Stimulated activated CD4-positive, alpha-beta T cell treated with anti-CD3 and anti-CD28 coated beads, Interleukin-12 subunit alpha, Interleukin-12 subunit beta, amount 100 ng/mL, for 24 hours (primary cell): ENCODE measurements at places on chromosomes 3 and 15.

GRCh38 chr3:107738486-107739183 lies 215.9 kb downstream of the BBX start:
- DNase-seq: no peak

GRCh38 chr3:104549099-104549714 lies 817.5 kb upstream of the ALCAM start:
- no peak for DNase-seq

DNA sequence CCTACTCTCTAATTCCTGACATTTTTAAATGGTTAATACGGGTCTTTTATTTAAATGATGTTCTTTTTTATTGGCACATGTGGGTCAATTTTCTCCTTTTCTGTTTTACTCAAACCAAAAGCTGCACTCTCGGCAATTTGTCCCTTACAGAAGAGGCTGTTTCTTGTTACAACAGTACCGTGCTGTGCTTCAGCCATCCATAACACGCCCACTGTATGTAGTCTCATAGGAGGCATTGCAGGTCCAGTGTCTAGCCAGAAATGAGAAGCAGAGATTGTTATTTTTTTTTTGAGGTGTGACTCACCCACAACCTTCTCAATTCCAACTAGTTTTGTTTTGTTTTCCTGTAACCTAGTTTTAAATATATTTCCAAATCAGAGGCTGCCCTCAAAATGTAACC lies 164.6 kb downstream of the GMNC start:
- no peak for DNase-seq

GRCh38 chr15:31489801-31490646 lies 163.4 kb downstream of the KLF13 start:
- no peak for DNase-seq

- DNase-seq: peak; percentile 31
Measured at GRCh38 chr3:194141415-194142155, 5.6 kb downstream of the HES1 start.

- DNase-seq: no peak
Measured at GRCh38 chr3:31996195-31996594, 14.6 kb downstream of the ZNF860 start.

DNA sequence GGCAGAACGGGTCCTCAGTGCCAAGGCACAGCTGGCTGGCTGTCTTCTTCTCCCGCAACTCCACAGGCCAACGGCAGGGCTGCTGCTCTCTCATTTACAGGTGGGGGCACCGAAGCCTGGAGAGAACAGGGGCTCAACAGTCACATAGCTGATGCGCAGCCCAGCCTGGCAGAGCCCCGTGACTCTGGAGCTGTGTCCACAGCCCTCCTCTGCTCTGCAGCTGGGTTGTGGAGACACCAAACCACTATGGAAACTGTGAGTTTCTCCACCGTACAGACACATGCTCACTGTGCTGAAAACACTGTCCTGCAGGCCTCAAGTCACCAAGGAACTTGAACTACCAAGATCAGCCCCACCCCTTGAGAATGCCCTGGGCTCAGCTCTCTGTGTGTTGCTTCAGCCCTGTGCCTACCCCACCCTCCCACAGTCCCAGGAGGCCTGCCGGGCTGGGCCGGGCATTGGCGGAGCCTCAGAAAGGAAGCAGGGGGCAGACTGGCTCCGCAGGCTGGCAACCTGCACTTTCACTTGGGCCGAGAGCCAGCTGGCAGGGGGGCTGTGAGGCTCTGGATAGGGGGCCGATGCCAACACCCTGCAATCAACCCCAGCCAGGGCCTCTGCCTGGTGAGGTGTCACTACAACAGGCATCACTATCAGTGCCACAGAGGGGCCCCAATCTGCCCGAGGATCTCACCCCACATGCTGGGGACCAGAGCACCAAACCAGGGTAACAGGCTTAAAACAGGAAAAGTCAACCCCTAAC lies 113.7 kb upstream of the RPL32 start:
- no peak for DNase-seq

- no peak for DNase-seq
Measured at GRCh38 chr15:31455499-31455898, 128.9 kb downstream of the KLF13 start.

GRCh38 chr3:53056442-53056841 lies 10.6 kb upstream of the SFMBT1 start:
- DNase-seq: no peak

DNA sequence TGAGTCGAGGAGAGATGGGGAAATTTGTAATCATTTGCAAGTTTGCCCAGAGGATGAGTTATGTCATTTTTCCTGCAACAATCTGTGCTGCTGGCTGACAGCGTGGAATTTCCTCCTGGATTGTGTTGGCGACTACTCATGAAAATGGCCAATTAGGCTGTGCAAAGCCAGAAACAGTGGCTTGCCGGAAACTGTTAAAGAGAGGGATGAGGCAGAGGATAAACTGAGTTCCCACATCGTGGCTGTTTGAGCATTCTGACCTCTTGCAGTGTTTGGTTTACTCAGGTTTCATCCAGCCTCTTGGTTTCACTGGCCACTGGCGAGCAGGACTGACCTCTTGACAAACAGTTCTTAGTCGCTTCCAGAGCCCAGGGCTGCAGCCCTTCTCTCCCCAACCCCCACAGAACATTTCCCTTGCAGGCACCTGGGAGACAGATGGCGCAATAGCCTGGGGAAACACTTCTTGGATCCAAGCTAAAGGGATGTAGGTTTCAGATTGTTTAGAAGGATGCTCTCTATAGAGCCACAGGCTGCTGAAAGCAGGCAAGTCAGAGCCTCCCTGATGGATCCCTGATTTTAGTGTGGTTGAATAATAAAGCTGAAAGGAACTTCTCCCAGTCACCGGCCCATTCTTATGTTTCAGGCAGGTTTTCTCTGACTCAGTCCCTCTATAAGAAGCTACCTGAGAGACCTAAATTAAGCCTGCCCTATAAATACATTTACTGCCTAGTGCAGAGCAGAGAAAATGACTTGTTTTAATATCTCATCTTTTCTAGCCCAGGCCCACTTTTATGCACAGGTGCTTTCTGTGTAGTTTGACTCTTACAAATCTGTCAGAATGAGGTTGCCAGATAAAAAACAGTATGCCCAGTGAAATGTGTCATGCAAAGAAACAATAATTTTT lies 92.8 kb upstream of the UBE2E1 start:
- DNase-seq: no peak

GRCh38 chr3:141288336-141288990 lies 56.8 kb downstream of the PXYLP1 start:
- no peak for DNase-seq

DNA sequence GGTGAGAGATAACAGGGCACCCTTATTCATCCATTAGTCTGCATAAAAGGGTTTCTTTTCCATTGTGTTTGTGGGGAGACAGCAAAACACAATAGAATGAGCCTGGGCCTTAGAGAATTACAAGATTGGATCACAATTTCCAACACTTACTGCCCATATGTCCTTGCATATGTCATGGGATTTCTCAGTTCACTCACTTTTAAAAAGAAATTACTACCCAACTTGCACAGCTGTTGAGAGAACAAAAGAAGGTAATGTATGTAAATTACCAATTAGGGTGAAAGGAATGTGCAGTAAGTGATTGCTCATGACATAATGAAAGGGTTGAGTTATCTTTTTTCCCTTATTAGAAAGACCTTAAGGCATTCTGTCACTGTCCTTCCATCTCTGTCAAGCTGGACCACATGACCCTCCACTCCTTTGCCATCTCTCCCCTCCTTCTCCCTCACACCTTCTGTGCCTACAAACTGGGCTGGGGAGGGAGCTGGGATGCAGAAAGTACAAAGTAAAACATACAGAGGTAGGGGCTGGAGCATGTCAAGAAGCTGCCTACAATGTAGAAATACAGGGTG lies 244.2 kb downstream of the ZMAT3 start:
- no peak for DNase-seq

GRCh38 chr3:74500257-74500656 lies 114.2 kb downstream of the CNTN3 start:
- no peak for DNase-seq

DNA sequence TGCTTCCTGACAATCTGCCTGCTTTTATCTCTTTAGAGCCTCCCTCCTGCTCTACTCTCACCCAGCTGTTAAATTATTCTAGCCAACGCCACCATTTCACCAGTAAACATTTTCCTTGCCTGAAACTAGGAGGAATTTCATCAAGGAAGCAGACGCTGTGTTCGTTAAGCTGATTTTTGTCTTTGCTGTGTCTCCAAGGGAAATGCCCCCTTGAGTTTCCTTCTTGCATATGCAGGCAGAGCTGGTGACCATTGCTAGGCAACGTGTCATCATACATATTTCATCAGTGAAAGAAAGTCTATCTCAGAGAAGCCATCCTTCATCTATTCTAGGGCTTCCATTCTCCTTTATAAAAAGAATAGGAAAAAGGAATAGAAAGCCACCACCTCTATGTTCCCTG lies 87.0 kb upstream of the ST8SIA2 start:
- no peak for DNase-seq

DNA sequence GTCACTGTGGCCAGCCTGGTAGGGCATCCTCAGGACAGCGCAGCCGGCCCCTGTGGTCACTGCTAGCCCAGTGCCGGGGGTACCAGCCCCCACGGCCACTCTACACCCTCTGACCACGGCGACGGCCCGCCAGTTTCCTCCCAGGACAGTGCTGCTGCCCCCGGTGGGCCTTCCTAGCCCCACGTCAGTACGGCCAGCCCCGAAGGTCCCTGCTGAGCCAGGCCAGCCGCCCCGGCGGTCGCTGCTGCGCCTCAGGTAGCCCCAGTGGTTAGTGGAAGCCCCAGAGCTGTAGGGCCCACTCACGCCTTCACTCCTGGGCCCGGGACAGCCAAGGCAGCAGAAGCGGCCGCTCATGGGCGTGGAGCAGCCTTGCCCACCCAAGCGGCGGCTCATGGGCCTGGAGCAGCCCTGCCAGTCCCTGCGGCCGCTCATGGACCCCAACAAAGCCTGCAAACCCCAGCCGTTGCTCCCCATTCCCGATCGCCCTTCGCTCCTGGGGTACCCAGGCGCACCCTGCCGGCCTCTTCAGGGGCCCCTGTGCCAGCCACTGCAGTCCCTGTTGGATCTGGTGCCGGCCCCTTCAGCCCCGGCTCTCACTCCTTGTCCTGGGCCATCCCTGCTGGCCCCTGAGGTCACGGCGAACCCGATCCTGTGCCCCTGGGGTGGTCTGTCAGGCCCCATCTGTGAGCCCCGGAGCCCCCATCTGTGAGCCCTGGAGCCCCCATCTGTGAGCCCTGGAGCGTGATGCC lies 9.5 kb upstream of the ROPN1B start:
- no peak for DNase-seq

DNA sequence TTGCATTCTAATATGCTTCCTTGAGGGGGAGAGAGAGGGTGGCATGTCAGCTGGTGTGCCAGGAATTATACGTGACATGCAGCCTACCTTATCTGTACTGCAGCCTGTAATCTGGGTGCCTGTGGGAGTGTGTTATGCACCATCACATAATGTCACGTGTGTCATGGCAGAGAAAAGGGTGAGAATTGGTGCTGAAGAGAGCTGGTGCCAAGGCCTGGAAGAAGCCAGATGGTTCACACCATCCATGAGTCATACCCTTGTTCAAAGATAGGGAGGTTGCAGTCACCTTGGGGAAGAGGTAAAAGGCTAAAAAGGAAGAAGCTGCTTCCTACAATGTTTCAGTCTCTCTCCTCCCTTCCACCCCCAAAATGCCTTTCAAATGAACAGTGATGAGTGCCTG lies 5.3 kb downstream of the BRPF1 start:
- no peak for DNase-seq

- no peak for DNase-seq
Measured at GRCh38 chr3:115553796-115554486, 69.4 kb upstream of the GAP43 start.

DNA sequence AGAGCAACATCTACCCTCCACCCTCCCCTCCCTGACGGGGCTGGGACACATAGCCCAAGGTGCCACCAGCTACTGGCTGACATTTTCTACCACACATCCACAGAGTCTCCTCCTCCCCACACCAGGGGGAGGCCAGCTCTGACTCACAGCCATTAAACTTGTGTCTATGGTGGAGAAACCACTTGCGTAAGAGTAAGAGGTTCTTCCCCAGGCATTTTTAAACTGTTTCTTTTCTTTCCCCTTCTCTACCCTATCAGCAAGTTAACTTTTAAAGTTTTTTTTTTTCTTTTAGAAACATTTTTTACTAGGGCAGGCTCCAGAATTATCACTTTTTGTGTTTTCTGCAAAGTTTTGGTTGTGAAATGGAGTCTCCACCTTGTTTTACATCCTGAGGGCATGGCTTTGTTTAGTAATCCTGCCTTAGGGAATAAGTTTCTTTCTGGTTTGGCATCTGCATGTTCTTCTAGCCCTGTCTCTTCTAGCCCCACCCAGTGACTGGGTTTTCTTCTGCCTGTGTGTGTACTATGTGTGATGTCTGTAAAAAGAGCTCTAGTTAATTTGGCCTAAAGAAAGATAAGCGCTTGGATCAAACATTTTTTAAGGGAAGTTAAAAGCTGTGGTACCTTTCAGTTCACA lies 148.8 kb upstream of the GADL1 start:
- DNase-seq: no peak

- DNase-seq: no peak
Measured at GRCh38 chr3:69160107-69160506, 37.7 kb upstream of the LMOD3 start.

GRCh38 chr3:180408654-180409053 lies 193.3 kb upstream of the TTC14 start:
- no peak for DNase-seq

DNA sequence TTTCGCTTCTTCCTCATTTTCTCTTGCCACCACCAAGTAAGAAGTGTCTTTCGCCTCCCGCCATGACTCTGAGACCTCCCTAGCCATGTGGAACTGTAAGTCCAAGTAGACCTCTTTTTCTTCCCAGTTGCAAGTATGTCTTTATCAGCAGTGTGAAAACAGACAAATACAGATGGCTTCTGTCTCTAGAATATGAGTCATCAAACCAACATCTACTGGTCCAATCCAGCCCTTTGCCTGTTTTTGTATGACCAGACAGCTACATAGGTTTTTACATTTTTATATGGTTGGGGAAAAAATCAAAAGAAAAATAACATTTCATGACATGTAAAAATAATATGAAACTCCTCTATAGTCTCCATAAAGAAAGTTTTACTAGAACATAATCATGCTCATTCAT lies 118.7 kb upstream of the PTPRG start:
- no peak for DNase-seq

DNA sequence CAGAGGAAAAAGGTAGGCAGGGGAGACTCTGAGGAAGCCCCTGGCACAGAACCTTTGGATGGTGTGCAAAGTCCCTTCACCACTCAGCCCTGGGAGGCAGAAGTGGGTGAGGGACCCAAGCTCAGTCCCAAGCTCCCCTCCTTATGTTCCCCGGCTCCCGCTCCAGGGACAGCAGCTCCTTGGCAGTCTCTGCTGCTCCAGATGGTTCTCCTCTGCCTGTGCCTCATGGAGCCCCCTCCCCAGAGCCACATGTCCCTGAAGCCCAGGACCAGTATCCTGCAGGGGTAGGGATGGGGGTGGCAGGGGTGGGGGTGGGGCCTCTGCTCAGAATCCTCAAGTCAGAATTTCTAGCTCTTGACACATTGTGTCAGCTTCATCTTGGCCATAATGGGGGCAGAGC lies 8.0 kb upstream of the CAMKV start:
- DNase-seq: no peak

DNA sequence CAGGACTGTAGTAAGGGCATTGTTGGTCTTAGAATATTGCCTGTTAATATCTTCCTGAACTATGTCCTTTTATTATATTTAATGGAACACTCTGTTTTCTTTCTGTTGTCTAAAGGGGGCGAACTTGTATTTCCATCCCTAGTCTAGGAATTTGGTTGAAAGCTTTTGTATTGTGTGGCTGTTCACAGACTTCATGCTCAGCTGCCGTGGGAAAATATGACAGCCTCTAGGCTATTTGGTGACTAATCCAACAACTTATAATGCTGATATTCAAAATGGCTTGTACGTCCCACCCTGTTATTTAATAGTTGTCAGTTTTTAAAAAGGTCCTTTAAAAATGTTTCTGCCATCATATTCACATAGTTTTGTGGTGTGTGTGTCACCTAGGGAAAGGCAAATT lies 202.6 kb downstream of the KLHL25 start:
- DNase-seq: no peak
